ENCODE measurements at places on chromosomes 11 and 22.

DNA sequence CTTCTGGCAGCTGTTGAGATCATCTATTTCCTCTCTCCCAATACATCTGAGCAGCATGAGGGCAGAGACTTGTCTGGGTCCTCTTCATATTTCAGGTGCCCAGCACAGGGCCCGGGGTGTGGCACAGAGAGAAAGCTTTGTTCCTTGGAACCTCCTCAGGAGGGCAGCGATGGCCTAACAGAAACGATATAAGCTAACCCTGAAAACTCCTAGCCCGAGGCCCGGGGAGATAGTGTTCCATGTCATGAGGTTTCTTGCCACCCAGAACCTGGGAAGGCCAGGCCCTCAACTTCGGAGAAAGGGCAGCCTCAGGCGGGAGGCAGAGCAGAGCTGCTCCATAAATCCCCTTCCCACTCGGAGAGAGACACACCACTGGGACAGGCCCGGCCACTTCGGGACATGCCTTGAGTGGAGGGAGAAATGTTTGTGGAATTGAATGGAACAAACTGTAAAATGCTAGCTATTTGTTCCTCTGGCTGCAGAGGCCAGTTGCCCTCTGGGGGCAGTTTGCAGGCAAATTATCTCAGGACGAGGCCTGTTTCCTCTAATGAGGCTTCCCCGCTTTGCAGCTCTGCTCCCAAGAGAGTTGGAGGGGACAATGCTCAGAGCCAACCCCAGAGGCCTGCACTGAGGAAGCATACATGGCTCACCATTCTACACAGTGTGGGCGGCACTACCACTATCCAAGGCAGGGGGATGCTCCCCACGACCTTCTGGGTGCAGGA, 11.6 kb downstream of the ARRB1 start:
- no peak for DNase-seq

DNA sequence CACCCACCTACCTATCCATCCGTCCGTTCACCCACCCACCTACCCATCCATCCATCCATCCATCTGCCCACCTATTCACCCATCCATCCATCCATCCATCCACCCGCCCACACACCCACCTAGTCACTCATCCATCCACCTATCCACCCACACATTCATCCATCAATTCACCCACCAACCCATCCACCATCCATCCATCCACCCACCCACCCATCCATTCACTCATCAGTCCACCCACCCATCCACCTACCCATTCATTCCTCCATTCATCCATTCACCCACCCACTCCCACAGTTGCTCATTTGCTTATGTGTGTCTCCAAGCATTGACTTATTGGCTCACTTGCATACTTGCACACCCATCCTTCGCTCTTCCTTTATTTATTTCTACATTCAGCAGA, 50.1 kb downstream of the MYO7A start:
- no peak for DNase-seq

DNA sequence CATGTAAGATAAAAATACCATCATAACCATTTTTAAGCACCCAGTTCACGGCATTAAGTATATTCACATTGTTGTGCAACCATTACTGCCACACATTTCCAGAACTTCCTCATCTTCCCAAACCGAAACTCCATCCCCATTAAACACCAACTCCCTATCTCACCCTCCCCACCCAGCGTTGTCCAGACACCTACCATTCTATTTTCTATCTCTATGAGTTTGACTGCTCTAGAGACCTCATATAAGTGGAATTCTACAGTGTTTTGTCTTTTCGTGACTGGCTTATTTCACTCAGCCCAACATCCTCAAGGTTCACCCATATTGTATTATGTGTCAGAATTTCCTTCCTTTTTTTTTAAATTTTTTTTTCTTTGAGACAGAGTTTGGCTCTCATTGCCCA, 45.2 kb downstream of the PPFIA1 start:
- no peak for DNase-seq

- no peak for DNase-seq
Observed at GRCh38 chr11:71486320-71486719, 33.3 kb downstream of the NADSYN1 start.

DNA sequence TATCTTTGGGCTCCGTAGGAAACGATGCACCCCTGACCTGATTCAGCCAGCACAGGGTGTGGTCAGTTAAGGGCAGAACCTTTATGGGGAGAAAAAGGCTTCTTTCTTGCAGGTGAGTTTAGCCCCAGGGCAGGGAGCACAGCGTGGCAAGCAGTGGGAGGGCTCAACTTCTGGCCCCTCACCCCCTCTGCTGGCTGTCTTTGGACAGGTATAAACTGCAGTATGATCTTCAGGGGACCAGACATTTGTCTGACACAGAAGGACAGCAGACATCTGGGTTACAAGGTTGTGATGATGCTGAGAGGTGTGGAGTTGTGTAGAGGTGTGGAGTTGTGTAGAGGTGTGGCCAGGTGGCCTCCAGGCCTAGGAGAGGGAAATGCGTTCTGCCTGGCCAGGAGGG, 324.0 kb upstream of the PLET1 start:
- DNase-seq: no peak

Measured in cortex of kidney (tissue), 1 donor.